ENCODE measurements at places on chromosomes 6 and 20. TPM values are rescaled to one million over a fixed set of nuclear protein-coding genes. Genes with fewer than 3 reads are reported as not detected.

BICRAL gene
- polyA plus RNA-seq = 3.1 TPM

MPIG6B gene
- polyA plus RNA-seq = not detected

GRCh38 chr6:31930962-31931361 is 3.4 kb downstream of the C2 start:
- no peak for DNase-seq

BPIFB1 gene
- not detected for polyA plus RNA-seq

DNA sequence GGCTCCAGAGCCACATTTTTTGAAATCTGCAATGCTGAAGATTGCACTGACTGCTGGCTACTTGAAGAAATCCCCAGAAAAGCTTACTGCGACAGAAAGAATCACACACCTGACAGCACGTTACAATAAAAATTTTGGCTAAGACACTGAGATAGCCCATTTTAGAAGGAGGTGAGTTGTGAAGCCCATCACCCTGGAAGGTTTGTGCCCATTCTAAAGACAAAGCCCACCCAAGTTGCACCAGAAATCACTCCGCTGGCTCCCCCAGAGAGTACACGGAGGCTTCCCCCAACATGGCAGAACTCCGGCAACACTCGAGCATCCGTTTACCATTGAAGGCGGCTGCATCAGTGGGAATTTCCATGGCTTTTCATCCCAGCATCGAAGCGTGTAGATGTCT is 29.4 kb downstream of the LPA start:
- DNase-seq = peak; percentile 0

Data from GM12878 (cell line).